Hepatocyte (in vitro differentiated cells): ENCODE measurements at places on chromosomes 1 and 21. TPM values are rescaled to one million over a fixed set of nuclear protein-coding genes. Genes with fewer than 3 reads are reported as not detected.

TMEM61 gene
- 0.90 TPM in 1 of 2 replicates, not detected in the other for total RNA-seq

RIPPLY3 gene
- total RNA-seq: 0.17 TPM in 1 of 2 replicates, not detected in the other

GRCh38 chr1:7587773-7588456 is 183.2 kb upstream of the VAMP3 start:
- H3K27me3 ChIP-seq: no peaks in the 10 kb centered on the region
- H3K4me1 ChIP-seq: peaks cover 5% of the 10 kb centered on the region
- no peak for DNase-seq
- H3K4me3 ChIP-seq: no peak overlapping the region

GRCh38 chr1:221525749-221526148 is 216.1 kb downstream of the DUSP10 start:
- no peaks in the 10 kb centered on the region for H3K4me1 ChIP-seq
- no peaks in the 10 kb centered on the region for H3K27me3 ChIP-seq
- no peaks in the 10 kb centered on the region for H3K36me3 ChIP-seq
- H3K27ac ChIP-seq: no peak overlapping the region

SHISAL2A gene
- 0.47 and 1.5 TPM in 2 replicates for total RNA-seq

- DNase-seq: no peak
- H3K4me1 ChIP-seq: no peaks in the 10 kb centered on the region
- H3K36me3 ChIP-seq: no peaks in the 10 kb centered on the region
These were observed 29.5 kb downstream of the WDR4 start for GRCh38 chr21:42849759-42850412.

DCAF6 gene
- 69.4 and 72.8 TPM in 2 replicates for total RNA-seq

GRCh38 chr1:156863631-156864030 is 3.0 kb downstream of the NTRK1 start:
- H3K27me3 ChIP-seq: peaks cover 72% of the 10 kb centered on the region
- no peak overlapping the region for H3K27ac ChIP-seq
- DNase-seq: no peak
- no peak overlapping the region for H3K4me3 ChIP-seq
- H3K4me1 ChIP-seq: peaks cover 24% of the 10 kb centered on the region

GRCh38 chr1:112840631-112841624 is 115.1 kb downstream of the SLC16A1 start:
- no peaks in the 10 kb centered on the region for H3K27me3 ChIP-seq
- H3K4me3 ChIP-seq: no peak overlapping the region

KRTAP11-1 gene
- total RNA-seq: not detected in 2 replicates

FOXO6 gene
- 0.80 and 1.4 TPM in 2 replicates for total RNA-seq

GRCh38 chr1:82225421-82226185 is 424.9 kb downstream of the ADGRL2 start:
- H3K4me3 ChIP-seq: no peak overlapping the region
- DNase-seq: no peak
- H3K36me3 ChIP-seq: no peaks in the 10 kb centered on the region
- no peak overlapping the region for H3K27ac ChIP-seq
- peaks cover 11% of the 10 kb centered on the region for H3K4me1 ChIP-seq
- no peaks in the 10 kb centered on the region for H3K27me3 ChIP-seq

GRCh38 chr1:7335224-7335879 is 435.7 kb upstream of the VAMP3 start:
- H3K4me3 ChIP-seq: no peak overlapping the region
- no peaks in the 10 kb centered on the region for H3K36me3 ChIP-seq
- no peak for DNase-seq
- H3K27ac ChIP-seq: peak overlapping the region; percentile 70
- no peaks in the 10 kb centered on the region for H3K27me3 ChIP-seq

DNA sequence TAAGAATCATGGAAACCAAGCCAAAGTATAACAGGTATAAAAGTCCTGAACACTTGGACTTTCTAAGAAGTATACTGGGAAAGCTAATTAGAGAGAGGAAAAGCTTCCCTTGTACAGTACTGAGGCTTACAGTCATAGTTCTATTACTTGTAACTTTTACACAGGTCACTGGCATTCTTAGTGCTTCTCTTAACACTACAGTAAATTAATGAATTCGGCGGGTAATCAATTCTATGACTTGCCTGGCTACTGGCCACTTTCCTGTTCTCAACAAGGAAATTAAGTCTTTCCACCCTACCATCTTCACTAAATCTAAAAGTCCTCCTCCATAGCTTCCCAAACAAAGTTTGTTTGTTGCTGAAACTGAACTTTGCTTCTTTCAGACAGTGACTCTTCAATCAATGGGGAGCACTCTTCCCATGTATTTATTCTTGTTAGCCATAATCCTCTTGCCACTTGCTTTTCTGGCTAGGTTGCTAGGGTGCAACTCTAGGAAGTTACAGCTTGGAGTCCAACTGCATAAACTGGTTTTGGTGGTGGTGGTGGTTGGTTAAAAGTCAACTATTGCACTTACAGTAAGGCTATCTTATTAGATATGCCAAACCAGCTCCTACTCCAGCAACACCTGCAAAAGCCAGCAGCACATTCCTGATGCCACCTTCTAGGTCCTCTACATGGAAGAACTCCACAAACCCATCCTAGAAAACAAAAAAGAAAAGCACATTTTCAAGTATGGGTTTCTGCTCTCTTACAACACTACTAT is 2.4 kb downstream of the MCL1 start:
- peak overlapping the region; percentile 100 for H3K27ac ChIP-seq
- DNase-seq: peak; percentile 11
- no peaks in the 10 kb centered on the region for H3K27me3 ChIP-seq
- peak overlapping the region; percentile 85 for H3K4me3 ChIP-seq
- peaks cover 6% of the 10 kb centered on the region for H3K36me3 ChIP-seq
- peaks cover 34% of the 10 kb centered on the region for H3K4me1 ChIP-seq

PLEKHN1 gene
- 0.60 and 0.72 TPM in 2 replicates for total RNA-seq

DNA sequence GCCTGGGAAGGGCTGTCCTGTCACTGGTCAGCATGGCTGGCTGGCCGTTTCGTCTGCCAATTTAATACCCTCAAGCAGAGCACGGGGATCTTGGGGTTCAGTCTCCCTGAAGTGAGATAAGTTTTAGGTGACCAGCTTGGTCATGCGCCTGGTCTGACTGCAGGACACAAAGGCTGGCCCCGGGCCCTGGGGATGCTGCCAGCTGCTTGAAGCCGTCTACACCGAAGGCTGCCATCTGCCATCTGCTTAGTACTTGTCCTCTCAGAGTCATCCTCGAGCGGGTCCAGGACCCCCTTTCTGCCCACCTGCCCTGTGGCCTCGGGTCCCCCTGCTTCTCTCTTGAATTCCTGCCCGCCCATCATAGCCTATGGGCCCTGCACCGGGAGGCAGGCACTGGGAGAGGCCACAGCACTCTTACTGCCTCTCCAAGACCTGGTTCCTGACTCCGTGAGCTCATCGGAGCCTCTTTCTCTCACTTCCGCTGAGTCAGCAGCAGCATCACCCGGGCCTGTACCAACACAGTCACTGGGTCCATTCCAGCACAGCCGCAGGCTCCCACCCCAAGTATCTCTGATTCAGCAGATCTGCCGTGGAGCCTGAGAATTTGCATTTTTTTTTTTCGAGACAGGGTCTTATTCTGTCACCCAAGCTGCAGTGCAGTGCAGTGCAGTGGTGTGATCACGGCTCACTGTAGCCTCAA is 7.0 kb downstream of the FBLIM1 start:
- peak overlapping the region; percentile 40 for H3K27ac ChIP-seq
- peak; percentile 60 for DNase-seq
- H3K36me3 ChIP-seq: no peaks in the 10 kb centered on the region
- H3K4me3 ChIP-seq: no peak overlapping the region

DNA sequence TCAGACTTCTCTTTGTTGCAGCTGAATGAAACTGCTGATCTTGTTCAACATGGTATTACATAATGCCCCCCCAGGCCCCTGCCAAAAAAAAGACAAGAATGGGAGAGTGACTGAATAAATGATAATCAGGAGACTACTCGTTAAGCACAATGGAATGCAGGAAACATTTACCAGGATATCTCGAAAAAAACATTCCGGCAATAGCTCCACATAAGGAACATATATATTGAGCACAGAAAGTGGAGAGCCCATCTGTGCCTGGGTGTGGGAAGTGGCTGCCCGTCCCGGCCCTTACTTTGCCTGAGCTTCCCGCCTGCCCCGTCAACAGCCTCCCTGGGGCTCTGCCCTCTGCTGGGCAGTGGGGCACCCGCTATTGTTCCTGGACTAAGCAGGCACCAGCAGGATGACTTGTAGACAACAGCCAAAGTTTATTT is 13.3 kb downstream of the TRIM11 start:
- DNase-seq: no peak
- H3K36me3 ChIP-seq: no peaks in the 10 kb centered on the region
- no peak overlapping the region for H3K4me3 ChIP-seq
- no peak overlapping the region for H3K27ac ChIP-seq
- no peaks in the 10 kb centered on the region for H3K4me1 ChIP-seq
- H3K27me3 ChIP-seq: no peaks in the 10 kb centered on the region

- H3K4me1 ChIP-seq: no peaks in the 10 kb centered on the region
- H3K27me3 ChIP-seq: no peaks in the 10 kb centered on the region
- no peaks in the 10 kb centered on the region for H3K36me3 ChIP-seq
- no peak overlapping the region for H3K4me3 ChIP-seq
These were observed 219.4 kb downstream of the TTLL7 start for GRCh38 chr1:83779565-83779964.

DNA sequence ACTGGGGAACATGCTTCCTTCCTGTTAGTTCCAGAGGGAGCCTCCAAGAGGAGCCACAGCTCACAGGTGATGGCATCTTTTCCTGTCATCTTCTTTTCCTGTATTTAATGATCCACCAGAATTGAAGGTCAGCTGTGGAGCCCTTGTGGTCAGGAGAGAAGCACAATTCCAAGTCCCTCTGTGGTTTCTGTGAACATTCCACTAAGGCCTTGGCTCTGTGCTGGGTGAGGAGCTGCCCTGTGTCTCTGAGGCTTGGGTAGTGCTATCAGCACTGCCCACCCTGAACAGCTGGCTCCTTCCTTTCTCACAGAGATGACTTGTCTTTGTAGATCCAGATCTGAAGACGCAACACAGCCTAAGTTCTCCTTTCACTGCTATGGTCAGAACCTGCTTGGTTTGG is 141.9 kb upstream of the MAP1LC3C start:
- no peak overlapping the region for H3K27ac ChIP-seq
- no peaks in the 10 kb centered on the region for H3K27me3 ChIP-seq
- no peak for DNase-seq

RHD gene
- not detected in 2 replicates for total RNA-seq

NES gene
- total RNA-seq: 7.9 and 13.8 TPM in 2 replicates

DNA sequence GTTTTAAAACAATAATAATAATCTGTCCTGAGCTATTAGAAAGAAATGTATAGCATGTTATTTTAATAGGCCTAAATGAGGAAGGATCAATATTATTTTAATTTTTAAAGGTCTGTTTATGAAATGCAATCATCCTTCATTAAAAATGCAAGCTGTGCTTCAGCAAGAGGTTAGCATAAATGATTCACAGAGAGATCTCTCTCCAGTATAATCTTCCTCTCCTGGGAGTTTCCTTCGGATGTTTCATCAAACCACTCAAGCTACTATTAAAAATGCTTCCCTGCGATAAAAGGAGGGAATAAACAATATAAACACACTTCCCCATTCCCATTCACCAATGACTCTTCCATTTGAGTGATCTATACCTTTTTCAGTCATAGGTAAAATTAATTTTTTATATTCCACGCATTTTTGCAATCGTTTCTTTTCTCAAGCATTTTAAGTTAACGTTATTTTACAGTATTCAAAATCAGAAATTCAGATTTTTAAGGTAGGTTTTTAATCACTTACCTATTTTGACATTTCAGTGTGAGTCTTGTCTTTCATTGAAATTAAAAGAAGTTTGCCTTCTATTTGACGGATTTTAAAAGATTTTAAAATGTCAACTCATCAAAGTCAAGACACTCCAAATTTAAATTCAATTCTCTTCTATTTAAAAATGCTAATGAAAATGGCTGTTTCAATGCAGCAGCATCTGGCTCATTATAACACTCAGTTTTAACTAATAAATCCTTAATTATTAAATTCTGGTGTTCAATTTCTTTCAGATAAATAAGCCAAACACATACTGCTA is 64.3 kb downstream of the RERE start:
- H3K36me3 ChIP-seq: no peaks in the 10 kb centered on the region
- no peaks in the 10 kb centered on the region for H3K4me1 ChIP-seq
- no peaks in the 10 kb centered on the region for H3K27me3 ChIP-seq
- no peak overlapping the region for H3K27ac ChIP-seq
- DNase-seq: no peak

DNA sequence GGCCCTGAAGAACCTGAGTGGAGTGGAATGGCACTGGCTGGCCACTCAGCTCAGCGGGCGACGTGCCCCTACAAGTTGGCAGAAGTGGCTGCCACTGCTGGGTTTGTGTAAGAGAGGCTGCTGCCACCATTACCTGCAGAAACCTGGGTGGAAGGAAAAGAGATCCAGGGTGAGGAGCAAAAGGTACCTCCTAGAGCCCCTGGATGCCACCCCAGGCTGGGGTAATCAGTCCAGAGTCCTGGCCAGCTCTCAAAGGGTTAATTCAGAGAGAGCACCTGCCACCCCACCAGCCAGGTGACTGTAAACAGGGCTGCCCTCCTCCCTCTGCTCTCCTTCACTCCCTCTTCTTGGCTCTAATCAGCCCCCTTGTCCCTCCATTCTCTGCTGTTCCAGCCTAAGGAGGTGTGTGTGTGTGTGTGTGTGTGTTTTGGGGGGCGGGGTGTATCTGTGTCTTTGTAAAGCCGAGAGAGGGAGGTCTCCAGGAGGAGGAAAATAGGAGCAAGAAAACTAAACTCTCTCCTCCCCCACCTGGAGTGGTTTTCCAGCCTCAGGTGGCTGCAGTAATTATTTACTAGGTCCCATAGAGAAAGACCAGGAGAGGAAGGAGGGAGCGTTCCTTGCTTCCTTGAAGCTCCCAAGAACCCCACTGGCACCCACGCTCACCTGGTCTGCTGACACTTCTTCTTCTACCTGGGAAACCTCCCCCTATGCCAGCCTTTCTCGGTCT is 12.6 kb downstream of the TRIM46 start:
- H3K4me3 ChIP-seq: no peak overlapping the region
- peak; percentile 54 for DNase-seq
- H3K27ac ChIP-seq: peak overlapping the region; percentile 60

DNA sequence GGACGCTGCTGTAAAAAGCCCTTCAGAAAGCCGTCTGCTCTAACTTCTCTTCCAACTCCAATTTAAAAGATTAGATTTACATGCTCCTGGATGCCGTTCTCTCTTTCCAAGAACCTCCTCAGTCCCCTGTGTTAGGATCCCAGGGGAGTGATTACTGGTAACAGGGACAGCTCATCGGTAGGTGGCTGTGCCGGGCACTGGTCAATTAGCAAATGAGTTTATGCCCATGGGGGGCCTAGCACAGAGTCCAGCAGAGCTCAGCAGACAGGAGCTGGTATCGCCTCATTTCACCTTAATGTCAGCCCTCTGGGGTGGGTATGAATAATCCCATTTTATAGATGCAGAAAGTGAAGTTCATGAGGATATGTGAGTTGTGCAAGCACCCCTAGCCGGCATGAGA is 191.9 kb downstream of the GRIK3 start:
- no peaks in the 10 kb centered on the region for H3K36me3 ChIP-seq
- H3K27me3 ChIP-seq: peaks cover 20% of the 10 kb centered on the region
- DNase-seq: no peak
- no peaks in the 10 kb centered on the region for H3K4me1 ChIP-seq
- H3K4me3 ChIP-seq: no peak overlapping the region
- no peak overlapping the region for H3K27ac ChIP-seq

- H3K4me3 ChIP-seq: no peak overlapping the region
- H3K36me3 ChIP-seq: no peaks in the 10 kb centered on the region
- no peaks in the 10 kb centered on the region for H3K4me1 ChIP-seq
- H3K27me3 ChIP-seq: no peaks in the 10 kb centered on the region
- peak; percentile 86 for DNase-seq
These were observed 18.7 kb downstream of the MFSD2A start for GRCh38 chr1:39973503-39974135.

GRCh38 chr1:36771240-36771639 is 263.1 kb downstream of the GRIK3 start:
- no peak overlapping the region for H3K4me3 ChIP-seq
- DNase-seq: no peak
- H3K4me1 ChIP-seq: no peaks in the 10 kb centered on the region
- H3K36me3 ChIP-seq: no peaks in the 10 kb centered on the region
